ENCODE measurements at places on chromosomes 12 and 14.

DNA sequence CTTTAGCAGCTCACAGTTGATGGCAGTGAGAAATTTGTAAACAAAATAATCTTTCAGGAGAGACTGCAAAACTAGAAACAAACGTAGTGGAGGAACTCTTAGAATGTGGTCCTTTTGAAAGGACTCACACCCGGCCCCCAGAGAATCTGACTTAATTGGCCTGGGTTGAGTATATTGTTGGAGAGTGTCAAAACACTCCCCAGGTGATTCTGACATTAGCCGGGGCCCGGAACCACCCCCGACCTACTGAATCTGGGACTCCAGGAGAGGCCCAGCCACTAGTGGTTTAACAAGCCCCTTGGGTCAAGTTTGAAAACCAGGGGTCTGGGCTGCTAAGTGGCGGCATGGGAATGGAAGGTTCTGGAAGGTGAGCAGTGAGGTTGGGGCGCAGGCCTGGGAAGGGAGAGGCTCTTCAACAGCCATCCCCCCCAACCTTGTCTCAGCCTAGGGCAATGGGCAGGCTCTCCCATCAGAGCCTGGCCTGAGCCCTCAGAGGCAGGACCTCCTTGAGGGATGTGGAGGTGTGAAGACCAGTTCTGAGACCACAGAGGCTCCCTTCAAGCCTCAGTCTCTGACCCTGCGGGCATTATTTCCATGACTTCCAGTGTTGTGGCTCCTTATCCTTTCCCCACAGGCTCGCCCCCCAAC is 1.1 kb upstream of the ELK3 start:
- no peak for DNase-seq

- no peak for DNase-seq
Observed at GRCh38 chr12:72288911-72289310, 16.7 kb downstream of the TRHDE start.

GRCh38 chr12:51430196-51430895 is 5.7 kb downstream of the SLC4A8 start:
- DNase-seq, result no peak

GRCh38 chr12:70646850-70647249 is 9.6 kb upstream of the PTPRB start:
- DNase-seq, result no peak

DNA sequence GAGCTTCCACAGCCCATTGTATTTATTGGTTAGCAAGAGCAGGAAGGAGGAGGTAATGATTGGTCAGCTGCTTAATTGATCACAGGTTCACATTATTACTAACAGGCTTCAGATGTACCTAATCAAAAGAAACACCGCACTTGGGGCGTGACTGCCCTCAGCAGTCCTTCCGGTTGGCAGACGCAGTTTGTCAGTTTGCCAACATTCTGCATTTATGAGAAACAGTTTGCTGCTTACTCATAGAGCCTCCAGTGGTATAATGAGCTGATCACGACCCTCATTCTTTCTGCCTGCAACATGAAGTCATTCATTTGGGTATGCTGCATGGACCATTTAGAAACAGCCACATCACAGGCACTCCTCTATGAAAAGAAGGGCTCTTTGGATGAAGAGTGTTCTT is 42.5 kb upstream of the PPM1H start:
- no peak for DNase-seq

- DNase-seq, result no peak
Observed at GRCh38 chr14:54211551-54212308, 185.1 kb upstream of the CDKN3 start.

GRCh38 chr12:61504396-61505080 is 755.7 kb upstream of the USP15 start:
- no peak for DNase-seq

DNA sequence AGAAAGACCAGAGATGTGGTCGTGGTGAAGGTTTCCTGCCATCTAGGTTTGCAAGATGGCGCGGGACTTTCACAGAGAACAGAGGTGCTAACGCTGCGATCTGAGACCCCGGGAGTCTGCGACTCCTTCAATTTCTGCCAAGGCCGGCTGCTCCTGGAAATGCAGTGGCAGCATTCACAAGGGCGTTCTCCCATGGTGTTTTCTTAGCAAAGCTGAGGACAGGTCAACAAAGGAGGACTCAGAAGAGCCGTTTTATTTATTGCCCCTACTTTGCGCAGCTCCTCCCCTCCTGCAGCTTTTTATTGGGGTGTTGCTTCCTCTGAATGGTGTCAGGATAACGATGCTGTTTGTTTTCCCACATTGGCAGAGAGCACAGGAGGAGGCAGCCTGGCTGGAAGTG is 86.3 kb downstream of the TMEM132C start:
- no peak for DNase-seq

- no peak for DNase-seq
Observed at GRCh38 chr14:21802441-21802840, 128.8 kb upstream of the OR4E1 start.

Measured in T-helper 9 cell (primary cell).